ENCODE measurements at places on chromosomes 7 and 10. TPM values are rescaled to one million over a fixed set of nuclear protein-coding genes. Genes with fewer than 3 reads are reported as not detected.

DENND2A gene
- 5.9 TPM for total RNA-seq

PDZD7 gene
- total RNA-seq = 1.1 TPM

DNA sequence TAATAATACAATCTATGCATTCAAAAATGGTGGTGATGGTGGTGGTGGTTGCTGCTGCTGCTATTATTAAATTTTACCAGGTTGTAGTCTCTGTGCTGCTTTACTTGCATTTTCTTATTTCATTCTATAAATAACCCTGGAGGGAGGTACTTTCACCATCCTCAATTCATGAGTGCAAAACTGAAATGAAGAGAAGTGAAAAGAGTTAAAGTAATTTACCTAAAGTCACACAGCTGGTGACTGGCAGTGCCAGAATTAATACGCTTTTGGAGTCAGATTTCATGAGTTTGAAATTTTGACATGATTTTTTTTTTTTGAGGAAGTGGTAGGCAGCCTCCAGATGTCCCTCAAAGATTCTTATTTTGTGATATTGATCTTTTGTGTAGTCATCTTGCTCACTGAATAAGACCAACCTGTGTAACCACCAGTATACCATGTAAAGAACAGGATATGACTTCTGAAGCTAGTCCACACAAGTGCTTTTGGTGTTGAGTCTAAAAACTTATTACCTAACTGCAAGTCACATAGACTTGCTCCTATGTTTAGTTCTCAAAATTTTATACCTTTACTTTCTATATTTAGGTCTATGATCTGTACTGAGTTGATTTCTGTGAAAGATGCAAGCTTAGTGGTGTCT is 218.8 kb downstream of the ZWINT start:
- no peak for DNase-seq

DNA sequence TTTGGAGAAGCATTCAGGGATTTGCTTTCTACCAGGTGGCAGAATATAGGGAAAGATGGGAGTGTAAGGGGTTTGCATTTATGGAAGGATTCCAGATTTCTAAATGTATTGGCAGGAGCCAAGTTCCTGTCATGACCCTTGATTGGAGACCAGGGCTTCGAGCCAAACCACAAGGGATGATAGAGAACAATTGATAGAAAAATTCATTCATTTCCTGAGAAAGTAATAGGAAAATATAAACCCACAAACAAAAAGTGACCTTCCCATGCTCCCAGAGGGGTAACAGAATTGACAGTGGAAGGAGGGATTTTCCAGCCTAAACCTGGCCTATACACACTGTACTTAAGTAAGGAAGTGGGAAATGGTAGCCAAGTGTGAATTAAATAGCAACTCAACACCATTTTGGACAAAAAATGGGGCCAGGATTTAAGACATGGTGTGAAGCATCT is 22.4 kb upstream of the IFIT2 start:
- no peak for DNase-seq

ARPC1B gene
- 134 TPM for total RNA-seq

GRCh38 chr7:105352018-105352612 is 36.6 kb downstream of the SRPK2 start:
- DNase-seq = peak; percentile 85

- DNase-seq = no peak
Observed at GRCh38 chr7:49324707-49325106, 400.4 kb downstream of the CDC14C start.

HOXA9 gene
- 5.8 TPM for total RNA-seq

- no peak for DNase-seq
Observed at GRCh38 chr7:142248-142941, 50.0 kb upstream of the FAM20C start.

GRCh38 chr10:80458263-80458625 is 4.1 kb downstream of the TSPAN14 start:
- DNase-seq = no peak

FAM241B gene
- 10.6 TPM for total RNA-seq

PLAC9 gene
- total RNA-seq = 113 TPM

- DNase-seq = no peak
Observed at GRCh38 chr7:138204982-138205298, 128.7 kb downstream of the AKR1D1 start.

Data from aorta (tissue), 5 donors.